Left cardiac atrium (tissue), 4 donors: ENCODE measurements at places on chromosomes 16 and 17. TPM values are rescaled to one million over a fixed set of nuclear protein-coding genes. Genes with fewer than 3 reads are reported as not detected.

GRCh38 chr17:73224663-73225305 is 31.9 kb downstream of the COG1 start:
- DNase-seq, result no peak

DNA sequence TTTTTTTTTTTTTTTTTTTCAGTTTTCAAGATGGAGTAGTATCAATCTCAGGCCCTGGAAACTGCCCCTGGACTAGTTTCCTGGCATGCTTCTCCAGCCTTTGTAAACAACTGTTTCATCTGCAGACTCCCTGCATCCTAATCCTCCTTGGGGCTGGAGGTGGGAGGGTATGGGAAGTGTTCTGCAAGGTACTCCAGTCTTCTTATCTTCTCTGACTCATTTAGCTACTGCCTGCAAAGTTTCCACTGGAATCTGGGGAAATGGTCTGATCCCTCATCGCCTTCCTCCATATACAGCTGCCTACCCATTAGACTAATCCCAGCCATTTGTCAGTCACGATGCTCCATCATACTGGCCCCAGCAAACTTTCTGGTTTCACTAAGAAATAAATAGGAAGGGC is 21.5 kb downstream of the COPZ2 start:
- DNase-seq, result no peak

DNA sequence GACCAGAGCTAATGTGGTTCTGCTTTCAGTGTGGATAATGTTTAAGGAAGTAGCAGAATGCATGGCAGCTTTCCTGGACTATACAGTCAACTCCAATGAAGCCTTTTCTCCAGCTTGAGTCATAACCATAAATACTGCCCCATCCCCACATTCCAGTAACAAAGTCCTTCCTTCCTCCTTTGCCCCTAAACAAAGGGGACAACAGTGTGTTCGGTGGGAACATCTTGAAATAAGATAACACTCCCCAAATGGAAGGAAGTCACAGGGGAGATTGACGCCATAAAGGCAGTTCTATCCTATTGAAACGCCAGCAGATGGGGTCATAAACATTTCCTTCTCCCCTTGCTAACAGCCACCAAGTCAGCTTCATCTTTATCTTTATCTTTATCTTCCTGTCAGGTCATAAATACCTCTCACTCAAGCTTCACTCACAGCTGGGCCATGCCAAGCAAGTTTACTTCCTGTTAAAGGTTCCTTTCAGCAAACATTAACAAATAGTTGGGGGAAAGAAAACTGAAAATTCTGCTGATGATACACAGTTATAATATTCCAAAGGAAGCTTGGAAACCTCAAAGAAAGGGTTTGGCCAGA is 136.7 kb downstream of the SNX11 start:
- DNase-seq, result no peak

DNA sequence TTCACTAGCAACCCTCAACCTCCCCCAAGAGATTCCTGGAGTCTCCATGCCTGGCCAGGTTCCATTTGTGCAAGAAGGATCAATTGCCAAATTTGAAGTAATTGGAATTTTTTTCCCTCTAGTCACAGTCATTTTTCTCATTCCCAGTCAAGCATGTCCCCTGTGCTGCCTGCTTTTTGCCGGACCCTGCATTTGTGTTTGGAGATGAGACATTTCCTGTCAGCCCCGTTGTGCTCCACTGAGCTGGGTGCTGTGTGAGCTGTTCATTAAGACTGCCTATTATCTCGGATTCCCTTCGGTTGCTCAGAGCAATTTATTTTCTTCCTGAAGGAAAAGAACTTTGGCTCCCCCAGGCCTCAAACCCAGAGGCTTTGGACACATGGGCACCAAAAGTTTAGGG is 201.0 kb upstream of the NLRP1 start:
- no peak for DNase-seq

C16orf74 gene
- 2.6 TPM for total RNA-seq
